ENCODE measurements at places on chromosomes 2 and 18.

GRCh38 chr2:9694661-9695234 lies 64.0 kb upstream of the YWHAQ start:
- no peak for DNase-seq

DNA sequence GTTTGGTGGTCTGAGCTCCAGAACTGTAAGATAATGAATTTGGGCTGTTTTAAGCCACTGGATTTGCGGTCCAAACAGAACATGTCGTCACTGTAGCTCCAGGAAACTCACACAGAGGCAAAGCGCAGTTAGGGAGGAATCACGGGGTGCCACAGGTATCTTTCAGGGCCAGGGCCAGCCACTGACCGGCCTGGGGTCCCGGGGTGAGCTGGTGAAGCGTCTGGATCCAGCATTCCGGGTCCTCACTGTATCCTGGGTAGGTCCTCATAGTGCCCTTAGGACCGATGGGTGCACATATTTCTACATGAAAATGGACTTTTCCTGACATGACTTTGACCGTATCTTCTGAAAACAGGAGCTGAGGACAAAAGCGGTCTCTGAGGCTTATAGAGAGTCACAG lies 196.0 kb upstream of the HDAC4 start:
- DNase-seq: no peak

DNA sequence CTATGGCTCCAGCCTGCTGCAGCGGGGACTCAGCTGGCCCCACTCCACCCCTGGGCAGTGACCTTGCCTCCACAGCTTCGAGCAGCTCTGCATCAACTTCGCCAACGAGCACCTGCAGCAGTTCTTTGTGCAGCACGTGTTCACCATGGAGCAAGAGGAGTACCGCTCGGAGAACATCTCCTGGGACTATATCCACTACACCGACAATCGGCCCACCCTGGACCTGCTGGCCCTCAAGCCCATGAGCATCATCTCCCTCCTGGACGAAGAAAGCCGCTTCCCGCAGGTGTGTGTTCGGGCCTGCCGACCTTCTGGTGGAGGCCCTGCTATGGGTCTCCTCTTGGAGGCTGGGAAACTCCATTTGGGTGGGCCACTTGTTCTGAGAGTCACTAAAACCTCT lies 48.6 kb downstream of the MYO7B start:
- no peak for DNase-seq

- DNase-seq: no peak
Observed at GRCh38 chr2:129393816-129394215, 585.6 kb upstream of the RAB6C start.

GRCh38 chr18:25167612-25168410 lies 184.2 kb downstream of the ZNF521 start:
- no peak for DNase-seq

Data from activated CD4-positive, alpha-beta T cell treated with anti-CD3 and anti-CD28 coated beads, Interleukin-2, amount 50 U/mL, for 48 hours (primary cell).